ENCODE measurements at places on chromosomes 5 and 9. TPM values are rescaled to one million over a fixed set of nuclear protein-coding genes. Genes with fewer than 3 reads are reported as not detected.

DNA sequence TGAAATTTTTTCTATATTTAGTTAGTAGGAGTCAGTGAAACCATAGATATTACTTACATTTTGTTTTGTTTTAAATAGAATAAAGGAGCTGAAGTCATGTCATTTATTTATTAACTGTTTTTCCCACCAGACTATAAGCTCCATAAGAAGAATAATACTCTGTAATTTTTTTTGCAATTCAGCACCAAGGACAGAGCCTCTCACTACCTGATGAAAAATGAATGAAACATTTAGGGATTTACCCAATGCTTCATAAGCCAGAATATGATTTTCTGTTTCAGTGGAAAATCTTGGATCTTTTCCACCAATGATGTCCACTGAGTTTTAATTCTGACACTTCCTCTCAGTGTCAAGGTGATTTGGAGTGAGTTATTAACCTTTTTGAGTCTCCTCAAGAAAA, 624.9 kb upstream of the GRAMD2B start:
- DNase-seq: no peak

The TTC1 gene
- total RNA-seq: 72.1 TPM

DNA sequence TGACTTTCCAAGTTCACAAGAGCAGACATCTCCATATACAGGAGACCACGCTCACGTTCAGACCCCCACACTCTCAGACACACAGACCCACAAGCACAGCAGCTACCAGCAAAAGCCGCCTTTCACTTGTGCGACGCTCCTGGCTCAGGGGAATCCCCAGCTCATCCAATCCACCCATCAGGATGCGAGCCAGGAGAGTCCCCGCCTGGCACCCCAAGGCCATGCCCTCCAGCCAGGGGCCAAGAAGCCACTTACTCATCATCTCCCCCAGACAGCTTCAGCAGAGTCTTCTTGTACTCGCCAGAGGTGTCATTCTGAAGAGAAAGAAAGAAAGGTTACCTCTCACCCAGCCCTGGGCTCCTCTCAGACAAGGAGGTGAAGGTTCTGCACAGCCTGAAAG, 29.7 kb downstream of the ANXA6 start:
- DNase-seq: no peak

DNA sequence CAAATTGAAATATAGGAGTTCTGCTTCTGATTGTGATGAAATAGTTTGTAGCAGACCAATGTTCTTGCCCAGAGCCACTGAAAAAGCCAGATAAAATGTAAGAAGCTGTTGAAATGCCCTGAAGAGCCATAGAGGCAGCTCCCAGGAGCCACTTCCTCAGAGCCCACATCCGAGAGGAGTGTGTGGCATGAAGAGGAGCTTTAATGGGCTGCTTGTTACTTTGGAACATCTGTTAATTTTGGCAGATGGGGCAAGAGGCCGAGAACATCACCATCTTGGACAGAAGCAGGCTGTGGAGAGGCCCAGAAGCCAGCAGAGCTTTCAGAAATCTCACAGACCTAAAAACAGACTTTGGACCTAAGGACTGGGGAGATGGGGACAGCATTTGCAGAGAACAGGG, 370.8 kb downstream of the GADD45G start:
- no peak for DNase-seq

DNA sequence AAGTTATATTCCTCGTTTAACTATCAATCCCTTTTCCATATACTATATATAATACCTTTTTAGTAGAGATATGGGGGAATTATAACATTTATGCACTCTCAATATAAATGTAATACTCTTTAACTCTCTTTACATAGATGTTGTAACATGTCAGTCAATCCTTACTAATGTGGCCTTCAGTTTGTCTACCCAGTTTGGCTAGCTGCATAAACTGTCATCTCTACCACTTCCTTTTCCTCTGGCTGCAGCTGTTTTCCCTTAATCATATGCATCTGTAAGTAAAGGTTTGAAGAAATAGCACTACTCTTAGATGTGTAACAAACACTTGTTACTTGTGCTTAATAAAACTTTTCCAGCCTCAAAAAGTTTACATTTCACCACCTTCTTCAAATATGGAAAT, 13.4 kb downstream of the ABHD17B start:
- DNase-seq: no peak

- no peak for DNase-seq
Measured at GRCh38 chr9:110472111-110472510, 107.4 kb downstream of the SVEP1 start.

The SLC12A7 gene
- total RNA-seq: 7.4 TPM

DNA sequence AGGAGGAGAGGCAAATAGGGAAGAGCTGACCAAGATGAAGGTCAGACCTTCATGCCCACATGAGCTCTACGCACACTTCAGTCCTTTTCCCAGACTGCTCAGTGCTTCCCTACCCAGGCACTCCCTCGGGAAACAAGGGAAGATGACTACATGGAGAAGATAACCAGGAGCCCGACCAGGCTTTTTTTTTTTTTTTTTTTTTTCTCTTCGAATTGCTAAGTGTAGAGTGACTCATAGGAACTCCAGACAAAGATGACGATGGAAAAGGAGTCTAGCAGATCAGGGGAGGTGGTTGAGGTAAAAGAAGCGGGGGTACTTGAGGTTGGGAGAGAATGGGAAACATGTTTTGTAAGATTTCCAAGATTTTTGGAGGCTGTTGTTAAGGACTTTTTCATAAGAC, 526.1 kb downstream of the BNC2 start:
- no peak for DNase-seq

All from HepG2 (cell line).